ENCODE measurements at places on chromosomes 6 and 20.

DNA sequence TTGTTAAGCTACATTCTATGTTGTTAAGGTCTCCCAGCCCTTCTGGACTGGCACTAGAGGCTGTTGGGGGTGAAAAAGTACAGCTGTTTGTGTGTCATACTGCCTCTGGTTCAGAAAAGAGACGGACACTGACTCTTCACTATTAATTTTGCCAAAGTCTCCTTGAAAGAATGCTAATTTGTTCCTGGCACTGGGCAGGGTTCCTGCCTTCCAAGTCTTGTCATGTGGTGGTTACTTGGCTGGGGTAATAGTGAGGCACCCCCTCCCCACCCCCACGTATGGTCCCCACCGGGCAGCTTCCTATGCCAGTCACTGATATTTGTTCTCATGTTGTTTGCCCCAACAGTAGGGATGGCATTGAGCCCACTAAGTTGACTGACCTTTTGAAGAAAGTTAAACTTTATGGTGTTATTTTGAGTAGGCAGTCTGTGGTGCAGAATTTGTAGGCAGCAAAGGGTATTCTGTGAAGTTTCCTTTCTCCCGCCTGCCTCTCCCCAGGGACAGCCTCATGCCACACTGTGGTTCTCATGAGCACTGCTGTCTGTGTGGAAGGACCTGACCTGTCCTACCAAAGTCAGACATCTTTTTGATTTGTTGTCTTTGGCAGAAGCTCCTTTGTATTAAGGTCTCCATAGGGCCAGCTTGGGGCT lies 8.7 kb downstream of the CDS2 start:
- DNase-seq: no peak

DNA sequence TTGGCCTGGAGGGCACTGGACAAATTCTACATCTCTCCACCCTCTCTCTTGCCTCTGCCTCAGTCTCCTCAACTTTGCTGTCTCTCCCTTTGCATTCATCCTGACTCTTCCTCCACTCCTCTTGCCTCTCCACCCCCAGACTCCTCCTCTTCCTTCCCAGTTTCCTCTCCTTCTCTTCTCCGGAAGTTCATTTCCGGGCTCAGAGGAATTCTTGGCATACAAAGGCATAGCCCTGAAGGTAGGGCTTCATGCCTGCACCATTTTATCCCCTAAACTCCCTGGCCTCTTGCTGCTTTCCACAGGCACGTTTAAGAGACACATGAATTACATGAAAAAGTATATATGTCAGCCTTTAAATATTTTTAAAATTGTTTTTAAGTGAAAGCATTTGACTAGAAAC lies 10.6 kb downstream of the BFSP1 start:
- no peak for DNase-seq

DNA sequence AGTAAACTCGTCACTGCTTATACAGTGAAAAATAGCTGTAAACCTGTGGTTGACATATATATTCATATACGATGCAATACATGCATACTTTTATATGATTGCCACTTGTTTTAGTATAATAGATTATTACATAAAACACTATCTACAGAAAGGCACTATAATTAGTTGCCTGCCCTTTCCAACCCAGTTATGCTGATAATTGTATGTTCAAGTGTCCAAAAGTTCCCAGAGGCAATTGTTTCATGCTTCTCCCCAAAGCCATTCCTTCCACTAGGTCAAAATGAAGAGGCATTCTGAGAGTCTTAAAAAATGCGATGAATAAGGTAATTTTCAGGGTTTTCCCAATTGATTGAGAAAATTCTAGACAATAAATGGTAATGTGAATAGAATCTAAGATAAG lies 434.6 kb downstream of the LMBRD1 start:
- DNase-seq: no peak

GRCh38 chr6:44470115-44470464 lies 82.6 kb downstream of the CDC5L start:
- no peak for DNase-seq

GRCh38 chr6:110560239-110561007 lies 84.0 kb upstream of the SLC22A16 start:
- no peak for DNase-seq

- DNase-seq: no peak
Measured at GRCh38 chr6:49790341-49790740, 3.3 kb upstream of the PGK2 start.

GRCh38 chr6:32488083-32488482 lies 42.0 kb downstream of the HLA-DRB5 start:
- no peak for DNase-seq

GRCh38 chr20:2820084-2820895 lies 4.1 kb downstream of the TMEM239 start:
- no peak for DNase-seq

GRCh38 chr6:168129292-168130167 lies 50.5 kb upstream of the FRMD1 start:
- DNase-seq: no peak

DNA sequence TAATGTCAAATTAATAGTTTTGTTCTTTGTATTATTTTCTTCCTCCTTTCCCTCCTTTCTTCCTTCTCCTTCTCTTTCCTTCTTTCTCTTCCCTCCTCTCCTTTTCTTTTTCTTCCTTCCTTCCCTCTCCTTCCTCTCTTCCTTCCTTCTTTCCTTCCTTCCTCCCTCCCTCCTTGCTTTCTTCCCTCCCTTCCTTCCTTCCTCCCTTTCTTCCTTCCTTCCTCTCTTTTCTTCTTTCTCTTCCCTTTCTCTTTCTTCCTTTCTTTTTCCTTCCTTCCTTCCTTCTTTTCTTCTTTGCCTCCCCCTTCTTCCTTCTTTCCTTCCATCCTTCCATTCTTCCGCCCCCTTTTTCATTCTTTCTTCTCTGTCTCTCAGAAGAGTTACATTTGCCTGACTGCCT lies 518.2 kb upstream of the ID4 start:
- DNase-seq: no peak

Data from activated naive CD4-positive, alpha-beta T cell (primary cell).